ENCODE measurements at places on chromosomes 4 and X.

GRCh38 chrX:73977542-73978169, 326.3 kb upstream of the ZCCHC13 start:
- DNase-seq = no peak

DNA sequence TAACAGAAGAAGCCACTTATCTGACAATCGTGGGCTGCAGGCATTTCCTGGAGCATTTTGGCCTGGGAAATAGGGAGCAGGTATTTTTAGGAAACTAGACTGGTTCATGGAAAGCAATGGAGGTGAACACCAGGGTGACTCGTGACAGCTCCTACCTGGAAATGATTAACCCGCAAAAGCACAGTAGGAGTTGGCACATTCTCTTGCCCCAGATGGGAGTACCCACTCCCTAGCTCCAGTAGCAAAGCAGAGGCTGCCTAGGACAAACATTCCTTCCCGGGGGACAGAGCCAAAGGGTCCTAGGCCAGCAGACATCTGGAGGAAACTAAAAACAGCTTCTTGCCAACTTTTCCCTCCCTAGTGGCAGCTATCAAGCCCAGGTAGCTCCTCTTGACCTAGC, 29.0 kb downstream of the RTL5 start:
- no peak for DNase-seq

DNA sequence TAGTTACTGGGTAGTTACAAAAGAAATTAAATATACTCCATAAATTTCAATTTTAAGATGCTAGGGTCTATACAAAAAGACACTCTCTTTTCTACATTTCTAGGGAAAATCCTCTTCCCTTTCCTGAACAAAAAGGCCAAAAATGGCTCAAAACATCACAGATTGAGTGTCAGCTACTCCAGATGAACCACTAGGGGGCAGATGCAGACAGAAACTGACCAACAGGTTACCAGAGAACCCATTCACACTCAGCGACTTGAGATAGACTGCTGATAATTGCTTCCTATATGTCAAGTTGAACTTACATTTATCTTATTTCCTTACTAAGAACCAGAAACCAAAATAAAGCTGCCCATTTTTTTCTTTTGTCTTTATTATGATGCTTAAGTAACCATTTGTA, 83.4 kb upstream of the MID1IP1 start:
- DNase-seq = peak; percentile 11

- peak; percentile 29 for DNase-seq
Measured at GRCh38 chr4:149370785-149371420, 444.7 kb downstream of the IQCM start.

- DNase-seq = no peak
Measured at GRCh38 chrX:120302434-120302833, 8.8 kb downstream of the TMEM255A start.

GRCh38 chrX:111736571-111736970, 55.6 kb downstream of the ALG13 start:
- DNase-seq = no peak

DNA sequence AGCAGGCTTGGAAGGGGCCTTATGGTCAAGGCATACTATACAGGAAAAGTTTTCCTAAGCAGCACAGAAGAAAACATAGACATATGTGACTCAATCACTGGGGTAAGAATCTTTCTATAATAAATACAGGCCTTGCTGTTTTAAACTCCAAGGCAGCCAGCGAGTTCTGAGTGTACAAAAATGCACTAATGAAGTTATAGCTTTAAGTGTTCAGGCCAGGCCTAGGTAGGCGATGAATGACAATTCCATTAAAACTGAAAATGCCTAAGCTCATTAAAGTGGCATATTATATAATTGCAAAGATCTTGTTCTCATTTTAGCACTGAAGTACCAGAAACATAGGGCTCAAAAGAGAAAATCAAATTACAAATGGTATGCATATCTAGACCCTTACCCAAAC, 716.4 kb upstream of the HS3ST1 start:
- no peak for DNase-seq

DNA sequence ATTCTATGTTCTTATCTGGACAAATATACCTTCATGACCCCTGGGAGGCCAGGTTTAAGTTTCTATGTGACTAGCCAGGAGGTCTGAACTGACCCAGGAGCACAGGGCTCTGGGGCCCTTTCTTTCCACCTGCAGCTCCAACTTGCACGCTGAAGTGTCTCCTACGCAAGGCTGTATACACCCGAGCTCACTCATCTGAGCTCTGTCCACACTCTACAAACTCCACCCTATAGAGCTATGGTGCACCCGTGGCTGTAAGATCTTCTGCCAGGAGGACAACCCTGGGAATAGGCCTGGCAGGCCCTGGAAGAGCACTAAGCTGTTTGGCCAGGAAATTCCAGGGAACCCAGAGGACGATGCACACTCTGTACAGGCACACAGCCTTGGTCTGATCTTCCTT, 60.6 kb upstream of the ATOH1 start:
- no peak for DNase-seq

- DNase-seq = no peak
Measured at GRCh38 chr4:1154523-1155182, 17.7 kb downstream of the SPON2 start.

GRCh38 chr4:33566649-33567048, 2677.7 kb downstream of the ARAP2 start:
- DNase-seq = no peak

- DNase-seq = no peak
Measured at GRCh38 chr4:85682391-85682790, 207.4 kb downstream of the ARHGAP24 start.

DNA sequence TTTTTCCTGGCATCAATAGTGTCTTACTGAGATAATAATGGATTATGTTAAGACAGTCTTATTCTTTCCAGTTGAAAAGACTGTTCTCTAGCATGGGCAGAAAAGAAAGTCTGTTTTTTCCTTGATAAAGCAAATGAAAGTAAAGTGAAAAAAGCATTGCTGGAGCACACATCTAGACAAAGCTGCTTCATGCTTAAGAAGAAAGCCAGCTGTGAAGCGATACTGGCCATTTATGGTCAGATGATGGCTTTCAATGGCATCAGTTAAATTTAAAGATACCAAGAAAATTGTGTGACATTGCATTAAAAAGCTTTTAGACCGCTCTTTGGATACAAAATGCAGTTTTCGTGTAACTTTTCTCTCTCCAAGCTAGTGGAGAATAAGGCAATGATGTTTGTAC, 242.1 kb upstream of the TRAM1L1 start:
- DNase-seq = no peak

DNA sequence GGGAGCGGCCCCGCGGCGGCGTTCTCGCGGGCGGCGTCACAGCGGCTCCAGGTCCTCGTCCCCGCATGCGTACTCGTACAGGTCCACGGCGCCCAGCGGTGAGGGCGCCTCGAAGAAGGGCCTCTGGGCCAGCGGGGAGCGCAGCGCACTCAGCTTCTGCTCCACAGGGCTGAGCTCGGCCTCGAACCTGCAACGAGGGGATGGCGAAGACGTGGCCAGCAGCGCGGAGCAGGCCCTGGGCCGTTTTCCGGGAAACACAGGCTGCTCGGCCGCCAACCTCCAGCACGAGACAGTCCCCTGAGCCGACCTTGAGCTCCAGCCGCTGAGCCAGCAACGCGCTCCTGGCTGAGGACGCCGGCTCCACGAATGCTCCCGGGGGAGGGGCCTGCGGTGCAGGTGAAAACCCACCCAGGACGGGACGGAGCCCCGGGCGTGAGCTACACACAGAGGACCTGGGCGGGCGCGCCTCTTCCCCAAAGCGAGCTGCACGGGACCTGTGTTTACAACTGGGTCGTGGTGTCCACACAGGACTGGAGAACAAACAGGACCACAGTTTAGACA, 15.8 kb upstream of the GTPBP6 start:
- DNase-seq = no peak

GRCh38 chr4:7893539-7893938, 46.1 kb downstream of the AFAP1 start:
- no peak for DNase-seq

GRCh38 chr4:137678796-137679195, 146.5 kb upstream of the PCDH18 start:
- DNase-seq = no peak

GRCh38 chr4:33850371-33850902, 2393.9 kb downstream of the ARAP2 start:
- no peak for DNase-seq

- DNase-seq = no peak
Measured at GRCh38 chr4:24963277-24963676, 50.4 kb upstream of the CCDC149 start.

- DNase-seq = no peak
Measured at GRCh38 chr4:79325864-79326328, at the start of gene NAA11. Gene NAA11 (minus strand): TSS chr4:79326061. CDS start chr4:79325877, 184 bp downstream.

DNA sequence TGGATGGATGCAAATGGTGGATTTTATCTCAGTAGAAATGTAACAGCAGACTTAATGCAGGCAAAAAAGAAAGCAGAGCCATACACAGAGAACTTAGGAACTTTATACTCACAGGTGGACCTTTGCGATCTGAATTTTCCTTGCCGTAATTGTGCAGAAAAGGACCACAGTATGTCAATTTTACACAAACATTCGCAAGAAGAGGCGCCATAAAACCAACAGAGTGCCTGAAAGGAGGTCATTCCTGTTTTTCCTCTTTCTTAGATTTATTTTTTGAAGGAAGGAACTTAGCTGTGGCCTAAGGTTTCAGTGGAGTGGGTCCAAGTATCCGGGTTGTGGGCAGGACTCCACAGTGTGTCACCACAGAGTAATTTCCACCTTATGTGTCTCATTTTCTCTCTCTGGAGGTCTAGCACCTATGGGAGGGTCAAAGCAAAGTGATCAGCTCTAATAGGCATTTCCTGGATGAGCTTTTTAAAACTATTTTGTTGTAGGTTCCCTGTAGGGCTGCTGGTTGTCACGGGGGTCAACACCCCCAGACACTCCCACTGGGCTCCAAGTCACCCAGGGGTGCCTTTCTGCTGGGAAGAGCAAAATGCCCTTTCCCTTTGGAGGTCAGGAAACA, 24.7 kb upstream of the PBDC1 start:
- DNase-seq = no peak

- no peak for DNase-seq
Measured at GRCh38 chr4:38122060-38122459, 161.9 kb downstream of the PTTG2 start.

- DNase-seq = no peak
Measured at GRCh38 chrX:23782455-23782854, 518 bp upstream of the SAT1 start.

DNA sequence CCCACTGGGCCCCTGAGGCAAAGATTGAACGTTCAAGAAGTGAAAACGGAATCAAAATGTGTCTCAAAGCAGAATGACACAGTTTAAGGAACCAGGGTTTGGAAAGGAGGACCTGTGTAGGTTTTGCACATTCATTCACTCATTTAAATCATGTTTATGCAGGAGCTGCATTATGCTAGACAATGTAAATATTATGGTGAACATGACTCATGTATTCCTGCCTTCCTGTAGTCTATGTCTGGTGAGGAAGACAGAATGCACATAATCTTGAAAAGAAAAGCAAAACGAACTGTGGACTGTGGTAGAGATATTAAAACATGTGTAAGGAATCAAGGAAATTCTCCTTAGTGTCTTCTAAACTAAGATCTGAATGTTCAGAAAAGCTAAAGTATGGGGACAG, 311.8 kb upstream of the SMIM31 start:
- DNase-seq = no peak

- DNase-seq = no peak
Measured at GRCh38 chr4:89316931-89317366, 9.3 kb upstream of the GPRIN3 start.

GRCh38 chr4:128287871-128288688, 467 bp upstream of the PGRMC2 start:
- peak; percentile 77 for DNase-seq

- no peak for DNase-seq
Measured at GRCh38 chrX:9311421-9312160, 153.3 kb upstream of the TBL1X start.

DNA sequence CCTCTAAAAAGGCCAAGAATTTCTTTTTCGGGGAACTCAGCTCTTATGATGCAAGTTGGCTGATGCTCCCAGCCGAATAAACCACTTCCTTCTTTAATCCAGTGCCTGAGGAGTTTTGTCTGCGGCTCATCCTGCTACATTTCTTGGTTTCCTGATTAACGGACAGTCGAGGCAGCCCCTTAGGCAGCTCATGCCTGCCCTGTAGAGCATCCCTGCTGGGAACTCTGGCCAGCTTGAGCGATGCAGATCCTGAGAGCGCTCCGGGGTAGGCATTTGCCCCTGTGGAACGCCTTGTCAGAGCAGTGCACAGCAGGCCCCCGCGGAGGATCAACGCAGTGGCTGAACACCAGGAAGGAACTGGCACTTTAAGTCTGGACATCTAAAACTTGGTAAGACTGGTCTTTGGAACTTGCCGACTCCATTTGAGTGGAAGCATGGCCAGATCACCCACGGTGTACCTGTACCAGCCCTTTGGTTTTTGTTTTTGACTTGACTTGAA, 3.1 kb downstream of the CT45A10 start:
- no peak for DNase-seq

DNA sequence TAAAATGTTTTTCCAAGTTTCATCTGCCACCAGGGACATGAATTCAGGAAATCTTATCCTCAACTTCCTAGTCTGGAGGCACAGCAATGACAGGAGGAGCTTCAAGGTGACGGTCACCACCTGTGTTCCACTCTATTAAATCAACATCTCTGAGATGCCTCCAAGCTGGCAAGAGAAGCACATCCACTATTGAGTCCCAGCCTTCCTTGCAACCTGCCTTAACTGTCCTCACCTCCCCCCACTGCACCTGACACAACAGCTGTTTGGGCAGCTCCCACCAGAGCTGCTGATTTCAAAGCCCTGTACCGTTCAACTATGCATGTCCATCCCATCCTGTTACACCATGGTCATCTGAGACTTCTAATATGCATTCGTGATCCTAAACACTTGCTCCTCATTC, 123.4 kb downstream of the COL25A1 start:
- no peak for DNase-seq

- DNase-seq = no peak
Measured at GRCh38 chr4:56127716-56128115, 179.0 kb downstream of the CEP135 start.

DNA sequence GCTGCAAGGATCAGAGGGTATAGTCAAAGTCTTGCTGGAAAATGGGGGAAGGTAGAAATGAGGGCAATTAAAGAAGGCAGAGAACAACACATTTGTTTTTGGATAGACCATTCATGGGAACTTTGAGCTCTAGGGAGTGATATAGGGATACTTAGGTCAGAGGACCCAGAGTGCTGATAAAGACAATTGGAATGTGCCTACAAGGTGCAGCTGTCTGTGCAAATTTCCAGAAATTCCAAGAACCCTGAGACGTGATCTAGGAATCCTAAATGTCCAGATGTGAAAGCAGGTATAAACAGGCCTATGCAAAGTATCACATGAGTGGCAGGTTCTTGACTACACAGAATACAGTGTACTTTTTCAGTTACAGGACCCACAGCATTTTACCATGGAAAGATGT, 24.2 kb downstream of the FNIP2 start:
- DNase-seq = no peak

Data from HuH-7 (cell line).